Neural crest cell (in vitro differentiated cells): ENCODE measurements at places on chromosomes 5 and 9.

DNA sequence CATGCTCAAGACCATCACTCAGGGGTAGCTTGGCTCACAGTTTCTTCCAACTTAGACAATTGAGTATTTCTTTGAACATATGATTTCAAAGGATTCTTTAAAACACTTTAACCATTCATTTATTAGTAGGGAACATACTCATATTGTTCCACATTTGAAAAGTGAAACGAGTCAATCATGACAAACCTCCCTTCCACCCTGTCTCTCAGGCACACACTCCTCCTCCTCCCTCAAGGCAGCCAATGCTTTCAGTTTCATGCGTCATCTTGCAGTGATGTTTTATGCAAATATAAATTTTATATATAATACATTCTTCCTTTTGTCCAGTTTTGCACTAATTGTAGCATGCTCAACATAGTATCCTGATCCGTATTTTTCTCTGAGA lies 126.0 kb upstream of the BOD1 start:
- DNase-seq, result no peak

- DNase-seq, result no peak
Measured at GRCh38 chr9:20353524-20353923, 268.8 kb downstream of the MLLT3 start.

GRCh38 chr5:168447808-168448207 lies 38.5 kb upstream of the RARS1 start:
- peak; percentile 33 for DNase-seq

DNA sequence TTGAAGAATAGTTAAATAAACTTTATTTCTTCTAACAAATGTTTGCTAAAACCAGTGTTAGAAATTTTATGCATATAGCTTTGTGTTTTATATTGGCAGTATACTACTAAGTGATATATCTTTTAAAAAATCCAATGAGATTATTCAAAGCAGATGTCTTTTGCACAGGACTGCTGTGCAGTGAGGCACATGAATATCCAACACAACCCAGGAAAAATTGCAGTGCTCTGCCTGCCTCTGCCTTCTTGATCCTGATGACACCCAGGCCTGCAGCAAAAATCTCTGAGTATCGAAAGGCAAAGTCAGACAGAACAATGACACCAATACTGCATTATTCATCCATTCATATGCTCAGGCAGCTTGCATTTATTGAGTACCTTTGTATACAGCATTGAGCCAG lies 1076.5 kb upstream of the ARRDC3 start:
- no peak for DNase-seq

GRCh38 chr9:20074291-20074690 lies 285.5 kb upstream of the SLC24A2 start:
- DNase-seq, result no peak

DNA sequence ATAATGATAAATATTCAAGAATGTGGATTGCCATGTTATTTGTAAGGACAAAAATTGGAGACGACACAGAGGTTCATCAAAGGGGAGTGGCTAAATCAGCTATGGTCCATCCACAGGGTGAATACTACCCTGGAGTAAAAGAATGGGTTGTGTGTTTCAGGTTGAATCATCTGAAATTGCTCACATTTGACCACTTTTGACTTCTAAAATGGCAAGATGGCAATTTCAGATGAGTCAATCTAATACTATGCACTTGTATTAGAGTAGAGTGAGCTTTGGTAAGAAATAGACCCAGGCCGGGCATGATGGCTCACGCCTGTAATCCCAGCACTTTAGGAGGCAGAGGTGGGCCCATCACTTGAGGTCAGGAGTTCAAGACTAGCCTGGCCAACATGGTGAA lies 131.8 kb downstream of the GAPVD1 start:
- no peak for DNase-seq

- no peak for DNase-seq
Measured at GRCh38 chr9:95360866-95361265, 43.4 kb upstream of the FANCC start.

GRCh38 chr9:29800821-29801220 lies 2227.5 kb upstream of the C9orf72 start:
- no peak for DNase-seq

GRCh38 chr9:33778700-33779351 lies 16.5 kb upstream of the PRSS3 start:
- peak; percentile 48 for DNase-seq

DNA sequence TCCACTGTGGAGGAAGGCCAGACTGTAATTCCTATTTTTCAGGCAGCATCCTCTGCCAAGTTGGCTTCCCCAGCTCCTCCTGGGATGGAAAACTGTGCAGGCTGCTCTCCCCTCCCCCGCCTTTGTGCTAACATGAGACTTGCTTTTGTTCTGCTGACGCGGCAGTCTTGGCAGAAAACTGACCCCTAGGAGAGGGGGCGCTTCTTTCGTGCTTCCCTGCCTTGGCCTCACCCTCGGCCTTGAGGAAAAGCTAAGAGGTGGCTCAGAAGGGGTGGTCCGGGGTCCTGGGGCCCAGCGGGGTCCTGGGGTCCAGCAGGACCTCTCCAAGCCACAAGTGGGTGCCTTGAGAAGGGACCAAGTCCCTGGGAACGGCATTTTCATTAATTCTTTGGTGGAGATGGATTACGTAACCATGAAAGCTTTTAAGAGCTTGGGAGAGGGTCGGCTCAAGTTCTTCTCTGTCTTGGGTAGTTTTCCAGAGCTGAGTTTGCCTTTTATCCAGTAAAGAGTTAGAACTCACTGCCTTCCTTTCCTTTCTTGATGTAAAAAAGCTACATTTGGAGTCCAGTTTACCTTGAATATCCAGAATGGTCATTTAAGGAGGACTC lies 51.0 kb downstream of the SH3PXD2B start:
- DNase-seq, result peak; percentile 57

DNA sequence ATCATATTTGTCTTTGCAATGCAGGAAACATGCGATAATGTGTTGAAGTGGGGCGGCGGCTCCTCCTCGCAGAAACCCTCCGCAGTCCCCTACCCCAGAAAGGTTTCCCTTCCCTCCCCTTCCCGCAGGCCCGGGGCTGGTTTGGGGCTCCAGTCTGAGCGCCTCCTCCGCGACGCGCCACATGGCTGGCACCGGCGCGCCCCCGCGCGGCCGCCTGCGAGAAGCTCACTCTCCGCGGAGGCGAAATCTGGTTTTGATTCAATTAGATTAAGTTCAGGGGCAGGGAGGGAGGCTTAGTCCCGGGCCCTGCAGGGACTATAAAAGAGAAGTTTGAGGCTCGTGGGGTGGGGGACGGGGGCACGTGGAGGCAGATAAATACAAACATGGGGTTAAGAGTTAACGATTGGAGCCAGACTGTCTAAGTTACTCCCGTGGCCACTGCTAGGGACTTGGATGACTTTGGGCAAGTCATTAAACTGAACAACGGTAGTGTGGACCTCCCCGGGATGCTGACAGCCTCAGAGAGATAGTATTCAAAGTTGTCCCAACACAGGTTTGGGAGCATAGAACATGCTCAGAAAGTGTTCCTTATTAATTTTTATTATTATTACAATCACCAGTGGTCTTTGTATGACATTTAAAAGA lies 69.4 kb downstream of the MSX2 start:
- DNase-seq, result peak; percentile 73

GRCh38 chr5:37568018-37568753 lies 189.1 kb downstream of the WDR70 start:
- no peak for DNase-seq

DNA sequence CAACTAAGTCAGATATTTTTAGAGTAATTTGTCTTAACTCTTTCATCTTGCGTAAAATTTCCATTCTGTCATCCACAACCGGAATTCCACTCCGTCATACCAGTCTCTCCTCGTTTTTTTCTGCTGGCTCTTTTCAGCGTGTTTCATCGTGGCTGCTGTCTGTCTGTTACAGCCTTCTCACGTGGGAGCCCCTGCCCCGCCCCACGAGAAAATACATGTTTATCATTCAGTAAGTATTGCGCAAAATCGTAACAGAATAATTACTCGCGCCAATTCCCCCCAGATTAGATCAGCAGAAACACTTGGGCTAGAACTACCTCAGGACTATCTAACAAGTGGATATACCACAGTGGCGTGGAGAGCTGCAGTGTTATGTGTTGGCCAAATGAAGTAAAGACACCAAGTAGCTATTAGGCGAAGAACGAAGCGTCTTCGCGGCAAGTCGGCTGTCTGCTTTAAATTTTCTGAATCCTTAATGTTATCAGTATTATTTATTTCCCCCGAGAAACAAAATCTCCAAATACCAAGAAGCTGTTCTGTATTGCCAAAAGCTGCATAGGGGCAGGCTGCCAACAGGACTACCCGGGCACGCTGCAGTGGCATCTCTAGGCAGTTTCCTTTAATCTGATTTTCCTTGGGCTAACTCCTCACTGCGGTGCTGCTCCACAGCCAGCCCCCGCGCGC lies 566 bp upstream of the FOCAD start:
- peak; percentile 8 for DNase-seq

GRCh38 chr9:89920131-89920530 lies 315.3 kb downstream of the GADD45G start:
- DNase-seq, result no peak

- no peak for DNase-seq
Measured at GRCh38 chr5:133723126-133723525, 110.8 kb upstream of the FSTL4 start.

DNA sequence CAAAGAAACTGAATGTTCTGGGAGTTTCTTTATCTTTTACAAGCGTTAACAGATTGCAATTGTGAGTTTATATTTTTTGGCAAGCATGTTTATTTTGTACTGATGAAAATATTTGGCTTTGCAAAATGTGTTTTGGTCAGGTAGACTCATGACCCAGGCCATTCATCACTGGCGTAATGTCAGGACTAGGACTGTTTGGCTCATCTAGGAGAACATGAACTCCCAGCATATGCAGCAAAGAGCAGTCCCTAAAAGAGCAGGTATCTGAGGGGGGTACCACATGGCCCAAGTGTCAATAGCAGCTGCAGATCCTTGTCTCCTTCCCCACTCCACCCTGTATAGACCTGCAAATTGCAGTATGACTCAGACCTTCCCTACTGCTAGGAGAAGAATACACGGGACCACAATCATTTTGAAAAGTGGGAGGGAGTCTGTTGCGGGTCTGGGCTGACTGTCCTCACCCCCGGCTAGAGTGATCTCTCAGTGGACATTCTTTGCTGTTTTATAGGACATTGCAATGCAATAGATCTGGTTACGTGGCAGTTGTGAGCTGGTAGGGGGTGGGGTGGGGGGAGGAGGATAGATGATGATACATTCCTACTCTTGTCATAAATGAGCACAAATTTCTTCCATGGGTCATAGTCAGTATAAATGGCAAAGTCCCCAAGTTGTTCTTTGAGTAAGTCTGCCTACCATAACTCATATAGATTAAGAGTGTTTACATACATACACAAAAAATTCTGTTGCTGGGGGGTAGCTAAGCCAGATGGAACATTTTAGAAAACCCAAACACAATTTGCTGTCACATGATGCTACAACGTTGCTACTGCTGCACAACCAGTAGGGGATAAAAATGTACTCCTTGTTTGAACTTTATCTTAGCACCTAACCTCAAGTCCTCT lies 20.8 kb upstream of the SNCAIP start:
- no peak for DNase-seq

GRCh38 chr9:114426046-114426948 lies 38.5 kb upstream of the AKNA start:
- DNase-seq, result no peak

GRCh38 chr9:124389146-124389939 lies 25.9 kb downstream of the PSMB7 start:
- no peak for DNase-seq

DNA sequence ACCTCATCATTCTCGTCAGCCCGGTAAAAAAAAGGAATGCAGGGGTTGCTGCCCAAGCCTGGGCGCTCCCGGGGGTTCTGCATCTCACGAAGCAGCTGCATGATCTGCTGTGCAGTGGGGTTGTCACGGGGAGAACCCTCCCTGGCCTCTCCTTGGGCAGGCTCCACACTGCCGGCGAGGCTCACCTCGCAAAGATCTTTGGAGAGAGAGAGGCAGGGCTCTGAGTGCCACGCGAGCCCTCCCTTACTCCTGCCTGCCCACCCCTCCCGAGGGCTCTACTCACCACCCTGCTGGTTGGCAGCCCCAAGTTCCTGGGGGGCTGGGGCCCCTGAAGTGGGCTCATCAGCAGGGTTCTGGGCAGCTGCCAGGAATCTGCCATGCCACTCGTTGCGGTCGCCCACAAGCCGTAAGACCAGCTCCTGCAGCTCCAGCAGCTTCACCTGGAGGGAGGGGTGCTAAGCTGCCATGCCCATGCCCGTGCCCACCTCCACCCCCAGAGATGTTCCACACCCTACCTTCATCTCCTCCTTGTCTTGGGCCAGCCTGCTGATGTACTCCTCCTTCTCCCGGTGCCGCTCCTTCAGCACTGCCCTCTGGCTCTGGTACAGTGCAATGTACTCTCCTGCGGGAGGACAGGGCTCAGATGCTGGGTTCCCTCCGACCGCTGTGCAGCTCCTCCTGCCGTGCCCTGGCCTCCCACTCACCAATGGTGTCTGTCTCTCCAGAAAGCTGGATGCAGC lies 18.6 kb downstream of the GOLGA2 start:
- no peak for DNase-seq

GRCh38 chr5:1383886-1384401 lies 39.0 kb upstream of the CLPTM1L start:
- no peak for DNase-seq

DNA sequence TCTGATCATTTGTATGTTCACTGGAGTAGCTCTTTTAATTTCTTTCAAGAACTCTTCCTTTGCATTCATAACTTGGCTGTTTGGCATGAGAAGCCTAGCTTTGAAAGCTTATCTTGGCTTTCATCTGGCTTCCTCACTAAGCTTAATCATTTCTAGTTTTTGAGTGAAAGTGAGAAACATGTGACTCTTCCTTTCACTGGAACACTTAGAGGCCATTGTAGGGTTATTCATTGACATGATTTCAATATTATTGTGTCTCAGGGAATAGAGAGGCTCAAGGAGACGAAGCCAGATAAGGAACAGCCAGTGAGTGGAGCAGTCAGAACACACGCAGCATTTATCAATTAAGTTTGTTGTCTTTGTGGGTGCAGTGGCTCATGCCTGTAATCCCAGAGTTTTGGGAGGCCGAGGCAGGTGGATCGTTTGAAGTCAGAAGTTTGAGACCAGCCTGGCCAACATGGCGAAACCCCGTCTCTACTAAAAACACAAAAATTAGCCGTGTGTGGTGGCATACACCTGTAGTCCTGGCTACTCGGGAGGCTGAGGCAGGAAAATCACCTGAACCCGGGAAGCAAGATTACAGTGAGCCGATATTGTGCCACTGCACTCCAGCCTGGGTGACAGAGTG lies 98.3 kb downstream of the UGCG start:
- no peak for DNase-seq

DNA sequence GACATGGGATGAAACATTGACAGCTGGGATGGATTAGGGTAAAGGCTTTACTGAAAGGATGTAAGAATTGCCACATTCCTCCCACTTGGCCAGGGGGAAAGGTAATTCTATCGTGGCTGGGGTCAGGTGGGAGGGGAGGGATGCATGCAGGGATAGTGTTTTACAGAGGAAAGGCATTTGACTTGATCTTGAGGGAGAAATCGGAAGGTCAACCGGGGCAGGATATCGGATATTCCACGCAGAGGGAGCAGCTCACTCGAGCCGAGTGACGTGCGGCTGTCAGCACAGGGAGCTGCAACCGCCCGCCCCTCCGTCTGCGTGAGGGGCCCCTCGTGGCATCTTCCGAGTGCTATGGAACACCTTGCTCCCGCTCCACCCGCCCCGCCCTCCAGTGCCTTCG lies 63.4 kb upstream of the ADAMTS2 start:
- DNase-seq, result no peak

GRCh38 chr5:53165431-53166182 lies 56.0 kb upstream of the MOCS2 start:
- DNase-seq, result no peak
